Fibroblast of mammary gland (primary cell): ENCODE measurements at places on chromosomes 7 and 10.
A peak's percentile ranks its signal among the peaks of the same experiment; 100 is the strongest.

DNA sequence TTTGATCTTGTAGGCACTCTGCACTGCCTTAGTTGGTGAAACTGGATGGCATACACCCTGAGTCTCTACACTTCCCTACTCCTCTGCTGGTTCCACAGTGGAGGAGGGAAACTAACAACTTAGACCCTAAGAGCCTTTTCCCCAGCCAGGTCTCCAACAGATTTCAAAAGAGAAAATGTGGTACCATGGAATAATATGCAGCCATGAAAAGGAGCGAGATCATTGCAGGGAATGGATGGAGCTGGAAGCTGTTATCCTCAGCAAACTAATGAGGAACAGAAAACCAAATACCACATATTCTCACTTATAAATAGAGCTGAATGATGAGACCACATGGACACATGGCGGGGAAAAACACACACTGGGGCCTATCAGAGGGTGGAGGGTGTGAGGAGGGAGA is 36.3 kb upstream of the CCDC3 start:
- DNase-seq, result no peak

- DNase-seq, result no peak
Measured at GRCh38 chr7:87505122-87505521, 29.6 kb upstream of the ABCB4 start.

- DNase-seq, result peak; percentile 60
Measured at GRCh38 chr10:91420868-91421267, 10.7 kb downstream of the HECTD2 start.

DNA sequence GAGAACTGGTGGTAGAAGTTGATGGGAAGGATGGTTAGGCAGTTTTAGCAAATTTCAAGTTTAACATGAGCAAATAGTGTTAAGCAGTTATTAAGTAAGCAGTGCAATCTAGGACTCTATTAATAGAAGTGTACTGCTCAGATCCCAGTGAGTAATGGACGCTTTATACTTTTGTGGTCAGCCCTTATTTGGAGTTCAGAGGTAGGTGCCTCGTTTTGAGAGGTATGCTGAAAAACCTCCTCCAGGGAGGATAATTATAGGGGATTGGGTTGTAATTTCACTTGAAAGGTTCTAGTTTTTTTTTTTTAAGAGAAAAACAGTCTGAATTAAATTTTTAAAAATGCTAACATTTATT is 33.5 kb upstream of the CCDC7 start:
- peak; percentile 10 for DNase-seq

- no peak for DNase-seq
Measured at GRCh38 chr7:14769261-14769660, 133.3 kb downstream of the DGKB start.

DNA sequence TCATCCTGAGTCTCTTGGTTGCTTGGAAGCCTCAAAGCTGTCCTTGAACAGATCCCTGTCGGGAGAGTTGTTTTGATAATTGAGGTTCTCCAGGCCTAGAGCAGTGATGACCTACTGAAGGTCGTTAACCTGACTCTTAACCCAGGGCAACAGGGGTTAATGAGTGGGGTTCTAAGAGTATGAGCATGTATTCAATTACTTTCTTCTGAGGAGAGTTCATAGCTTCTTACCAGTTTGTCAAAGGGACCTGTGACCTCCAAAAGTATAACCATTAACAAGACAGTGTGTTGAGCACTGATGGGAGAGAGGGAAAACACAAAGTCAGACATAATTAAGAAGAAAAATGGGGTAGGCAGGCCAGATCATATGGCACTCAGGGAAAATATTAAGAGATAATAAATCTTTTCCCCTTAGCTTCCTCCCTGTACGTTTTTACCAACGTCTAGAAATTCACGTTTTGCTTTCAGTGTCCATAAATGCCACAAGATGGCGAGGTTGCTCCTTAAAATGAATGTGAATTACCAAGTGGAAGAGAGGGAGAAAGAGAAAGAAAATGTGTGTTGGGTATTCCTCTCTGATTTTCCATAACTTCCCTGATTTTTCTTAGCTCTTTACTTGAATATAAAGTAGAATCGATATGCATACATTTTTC is 97.6 kb downstream of the SUGCT start:
- peak; percentile 77 for DNase-seq

DNA sequence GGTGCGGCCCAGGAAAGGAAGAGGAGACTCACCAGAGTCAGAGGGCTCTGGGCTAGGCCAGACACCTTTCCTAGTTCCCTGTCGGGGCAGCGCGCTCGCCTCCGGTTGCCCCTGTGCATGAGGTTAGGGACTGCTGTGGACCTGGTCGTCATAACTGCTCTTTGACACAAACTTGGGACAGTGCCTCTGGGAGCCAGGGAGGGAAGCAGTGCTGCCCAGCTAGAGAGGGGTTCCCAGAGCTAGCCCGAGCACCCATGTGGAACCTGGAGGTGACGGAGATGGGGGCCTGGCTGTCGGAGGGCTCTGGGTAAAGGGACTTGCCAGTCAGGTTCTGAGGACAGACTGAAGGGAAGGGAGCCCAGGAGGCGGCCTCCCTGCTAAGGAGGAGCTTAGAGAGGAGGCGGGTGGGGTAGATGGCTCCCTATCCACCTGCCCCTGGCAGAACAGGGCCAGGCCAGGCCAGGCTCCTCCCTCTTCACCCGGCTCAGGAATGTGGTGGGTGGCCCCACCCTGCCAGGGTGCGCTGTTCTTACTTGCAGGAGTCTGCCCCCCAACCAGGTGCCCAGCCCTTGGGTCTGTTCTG is 29.7 kb downstream of the AGAP3 start:
- DNase-seq, result no peak

- no peak for DNase-seq
Measured at GRCh38 chr7:92809397-92809759, 27.0 kb downstream of the CDK6 start.

GRCh38 chr7:159197066-159197975 is 52.7 kb upstream of the VIPR2 start:
- no peak for DNase-seq

- DNase-seq, result peak; percentile 52
Measured at GRCh38 chr7:92586403-92586802, 3.8 kb downstream of the FAM133B start.

DNA sequence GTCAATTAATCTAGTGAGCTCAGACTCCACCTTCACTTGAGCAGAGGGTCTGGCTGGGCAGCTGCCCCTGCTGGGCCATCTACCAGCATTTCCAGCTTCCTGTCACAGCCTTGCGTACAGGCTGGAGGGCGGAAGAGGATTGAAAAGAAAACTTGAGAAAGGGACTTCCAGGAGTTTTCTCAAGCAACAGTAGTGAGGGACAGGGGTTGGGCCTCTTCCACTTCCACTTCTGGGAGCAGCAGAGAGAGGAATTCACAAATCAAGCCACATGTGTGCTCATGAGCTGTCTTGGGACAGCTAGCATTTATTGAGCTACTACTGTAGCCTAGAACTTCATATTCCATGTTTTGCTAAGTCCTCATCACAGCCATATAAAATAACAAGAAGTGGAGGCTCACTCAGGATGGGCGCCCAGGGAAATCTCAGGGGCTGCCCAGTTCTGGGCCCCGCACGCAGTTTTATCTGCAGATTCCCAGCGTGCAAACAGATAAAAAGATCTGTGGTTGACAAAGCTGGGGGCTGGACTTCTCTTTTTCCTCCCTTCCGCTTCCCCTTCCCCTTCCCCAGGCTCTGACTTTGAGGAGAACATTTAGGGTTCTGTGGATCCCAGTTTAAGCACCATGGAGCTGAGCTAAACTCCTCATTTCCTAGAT is 135.8 kb downstream of the RGS10 start:
- DNase-seq, result no peak
